ENCODE measurements at places on chromosomes 11 and 22.

GRCh38 chr11:115765803-115766239 lies 261.6 kb upstream of the CADM1 start:
- no peak for DNase-seq

DNA sequence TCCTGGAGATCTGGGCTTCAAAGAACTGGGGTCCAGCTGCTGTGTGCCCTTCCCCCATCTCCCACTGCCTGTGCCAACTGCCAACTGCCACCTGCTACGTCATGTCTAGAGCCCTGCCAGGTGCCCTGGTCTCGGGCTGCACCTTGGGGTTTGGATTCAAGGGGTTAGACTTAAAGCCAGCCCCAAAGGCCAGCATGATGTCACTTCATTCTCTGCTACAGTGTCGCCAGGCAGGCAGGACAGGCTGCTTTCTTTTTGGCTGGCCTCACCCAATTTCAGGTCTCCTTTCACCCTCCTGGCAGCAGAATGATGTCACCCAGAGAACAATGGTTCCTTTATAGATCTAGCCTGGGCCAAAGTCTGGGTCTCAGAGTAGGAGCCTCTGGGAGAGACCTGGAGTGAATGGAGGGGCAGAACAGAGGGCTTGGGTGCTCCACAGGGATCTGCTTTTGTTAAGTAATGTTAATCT lies 79.5 kb upstream of the CRYBB3 start:
- no peak for DNase-seq

DNA sequence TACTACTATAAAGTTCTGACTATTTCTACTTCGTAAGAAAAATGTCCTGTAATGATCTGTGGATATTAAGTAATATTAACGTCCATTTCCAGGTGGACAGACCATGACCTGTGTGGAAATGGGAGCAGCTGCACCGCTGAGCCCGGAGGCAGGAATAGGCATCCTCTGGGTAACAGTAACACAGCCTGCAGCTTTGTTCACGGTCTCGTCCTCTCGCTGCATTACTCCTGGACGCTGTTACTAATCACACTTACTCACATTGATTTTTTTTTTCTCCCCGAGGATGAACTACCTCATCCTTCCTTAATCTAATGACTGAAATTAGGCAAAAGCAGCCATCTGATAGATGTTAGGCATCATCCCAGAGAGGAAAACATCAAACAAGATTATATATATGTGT lies 345.7 kb upstream of the NARS2 start:
- DNase-seq, result no peak

DNA sequence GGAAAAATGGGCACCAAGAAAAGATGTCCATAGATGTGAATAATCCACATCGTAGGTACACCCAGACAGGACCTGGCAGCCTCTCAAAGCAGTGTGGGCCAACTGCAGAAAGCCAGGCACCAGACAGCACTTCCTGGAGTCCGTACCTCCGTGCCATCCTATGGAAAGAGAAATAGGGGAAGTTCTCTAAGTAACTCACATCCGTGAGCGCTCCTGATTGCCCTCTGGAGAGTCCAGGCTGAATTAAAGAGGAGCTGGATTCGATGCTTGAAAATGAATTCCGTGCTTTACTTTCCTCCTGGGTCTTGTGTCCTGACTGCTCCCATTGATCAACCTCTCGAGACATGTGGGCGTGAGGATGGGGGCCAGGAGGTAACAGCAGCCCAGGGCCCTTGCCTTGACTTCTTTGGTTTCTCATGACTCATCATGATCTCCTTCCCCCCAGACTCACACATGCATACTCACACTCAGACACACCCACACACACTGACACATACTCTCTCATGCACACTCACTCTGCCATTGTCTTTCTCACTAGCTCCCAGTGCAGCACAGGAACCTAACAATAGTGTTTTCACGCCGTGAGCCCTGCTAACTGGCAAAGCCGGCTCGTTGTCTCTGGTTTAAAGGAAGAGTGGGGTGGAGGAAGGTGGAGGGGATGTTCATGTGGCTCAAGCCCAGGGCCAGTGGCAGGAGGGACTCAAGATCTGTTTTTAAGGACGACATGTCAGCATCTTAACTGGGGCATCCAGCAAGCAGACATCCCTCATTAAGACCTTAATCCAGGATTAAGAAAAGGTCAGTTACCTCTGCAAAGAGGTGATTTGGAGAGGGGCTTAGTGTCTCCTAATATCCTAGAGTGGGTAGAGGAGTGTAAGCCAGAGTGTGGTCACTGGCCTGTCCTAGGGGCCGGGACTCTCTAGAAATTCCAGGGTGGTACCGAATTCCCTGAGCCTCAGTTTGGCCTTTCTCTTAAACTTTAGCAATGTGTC lies 104.2 kb downstream of the SCN3B start:
- no peak for DNase-seq

GRCh38 chr11:66495401-66495854 lies 15.0 kb upstream of the BBS1 start:
- no peak for DNase-seq

- DNase-seq, result no peak
These were observed 3.1 kb downstream of the C1QTNF6 start for GRCh38 chr22:37184816-37185541.

GRCh38 chr22:27318516-27318915 lies 483.0 kb downstream of the MN1 start:
- no peak for DNase-seq
